ENCODE measurements at places on chromosomes 2 and 18. TPM values are rescaled to one million over a fixed set of nuclear protein-coding genes. Genes with fewer than 3 reads are reported as not detected.

Gene TACR1
- total RNA-seq = 0.21 TPM

- no peak for DNase-seq
These were observed 115.7 kb upstream of the SPRED2 start for GRCh38 chr2:65548064-65548463.

Gene VAMP5
- total RNA-seq = 80.3 TPM

Gene NPHP1
- 6.6 TPM for total RNA-seq

DNA sequence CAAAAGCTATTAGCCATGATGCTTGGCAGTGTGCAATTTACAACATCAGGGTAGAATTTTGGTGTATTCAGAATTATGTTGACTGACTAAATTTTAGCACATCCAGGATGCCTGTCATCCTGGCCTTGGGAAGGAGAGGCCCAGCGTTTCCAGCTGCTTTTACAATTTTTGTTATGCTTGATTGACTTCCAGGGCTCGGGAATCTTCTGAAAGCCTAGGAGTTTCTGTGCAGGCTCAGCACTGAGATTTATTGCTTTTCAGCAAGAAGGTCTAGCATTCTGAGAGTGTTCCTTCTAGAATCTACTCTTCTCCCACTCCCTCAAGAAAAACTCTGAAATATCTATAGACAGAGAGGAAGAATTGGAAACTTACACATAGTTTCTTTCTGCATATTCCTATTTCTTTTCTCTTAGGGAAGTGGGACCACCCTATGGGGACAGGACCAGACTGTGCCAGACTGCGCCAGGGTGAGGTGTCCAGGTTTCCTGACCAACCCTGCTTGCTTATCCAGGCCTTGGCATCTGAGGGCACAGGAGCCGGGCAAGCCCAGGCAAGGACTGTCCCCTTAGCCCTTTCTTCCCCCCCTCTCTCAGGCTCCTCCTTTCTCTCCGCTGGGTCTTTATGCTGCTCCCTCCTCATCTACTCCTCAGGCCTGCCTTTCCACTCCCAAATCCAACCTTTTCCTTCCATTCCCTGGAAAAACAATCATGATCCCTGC, 26.9 kb downstream of the MAIP1 start:
- DNase-seq = no peak

- no peak for DNase-seq
These were observed 683.0 kb downstream of the SLC4A3 start for GRCh38 chr2:220310451-220310861.

GRCh38 chr2:218419630-218420216, 800 bp downstream of the VIL1 start:
- no peak for DNase-seq

GRCh38 chr18:76496194-76496890, 1.3 kb upstream of the ZNF516 start:
- peak; percentile 91 for DNase-seq
